ENCODE measurements at places on chromosomes 13 and 19.

DNA sequence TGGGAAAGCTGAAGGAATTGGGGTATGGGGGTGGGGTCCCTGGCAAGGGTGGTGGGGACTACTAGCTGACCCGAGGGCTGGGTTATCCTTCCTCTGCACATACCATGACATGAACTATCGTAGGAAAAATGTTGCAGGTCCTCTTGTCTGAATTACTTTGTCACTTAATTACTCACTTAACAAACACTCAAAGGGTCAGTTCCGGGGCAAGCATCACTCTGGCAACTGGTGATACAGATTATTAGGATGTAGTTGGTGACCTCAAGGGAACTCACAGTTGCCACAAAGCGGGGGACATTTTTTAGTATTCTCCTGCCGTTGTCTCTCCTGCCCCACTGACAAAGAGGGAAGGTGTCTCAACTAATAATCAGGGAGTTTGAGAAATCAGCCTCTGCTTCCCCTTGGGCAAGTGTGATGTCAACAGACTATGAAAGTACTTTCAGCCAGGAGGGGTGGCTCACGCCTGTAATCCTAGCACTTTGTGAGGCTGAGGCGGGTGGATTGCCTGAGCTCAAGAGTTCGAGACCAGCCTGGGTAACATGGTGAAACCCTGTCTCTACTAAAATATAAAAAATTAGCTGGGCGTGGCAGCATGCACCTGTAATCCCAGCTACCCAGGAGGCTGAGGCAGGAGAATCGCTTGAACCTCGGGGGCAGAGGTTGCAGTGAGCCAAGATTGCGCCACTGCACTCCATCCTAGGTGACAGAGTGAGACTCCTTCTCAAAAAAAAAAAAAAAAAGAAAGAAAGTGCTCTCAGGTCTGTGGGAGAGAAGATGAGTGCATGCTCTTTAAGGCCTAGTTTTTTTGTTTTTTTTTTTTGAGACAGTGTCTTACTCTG is 10.3 kb downstream of the DNAJB1 start:
- DNase-seq: peak; percentile 71

DNA sequence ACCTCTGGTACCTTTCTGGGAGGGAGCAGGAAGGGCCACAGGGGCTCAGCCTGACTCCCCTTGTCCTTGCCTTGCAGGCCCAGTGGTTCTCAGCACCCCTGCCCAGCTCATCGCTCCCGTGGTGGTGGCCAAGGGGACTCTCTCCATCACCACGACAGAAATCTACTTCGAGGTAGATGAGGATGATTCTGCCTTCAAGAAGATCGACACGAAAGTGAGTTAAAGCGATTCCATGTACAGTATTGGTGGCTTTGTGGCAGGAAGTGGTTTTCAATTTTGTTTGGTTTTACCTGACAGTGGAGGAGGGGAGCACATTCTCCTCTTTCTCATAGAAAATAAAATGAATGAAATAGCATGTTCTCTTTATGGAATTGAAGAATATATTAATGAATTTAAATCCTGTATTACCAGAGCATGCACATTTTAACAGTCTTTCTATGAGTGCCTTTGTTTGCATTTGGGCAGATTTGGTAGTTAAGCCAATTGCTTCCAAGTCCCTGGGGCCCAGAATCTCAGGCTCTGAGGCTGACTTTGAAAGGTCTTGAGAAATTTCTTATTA is 4.1 kb downstream of the MAB21L1 start:
- no peak for DNase-seq

DNA sequence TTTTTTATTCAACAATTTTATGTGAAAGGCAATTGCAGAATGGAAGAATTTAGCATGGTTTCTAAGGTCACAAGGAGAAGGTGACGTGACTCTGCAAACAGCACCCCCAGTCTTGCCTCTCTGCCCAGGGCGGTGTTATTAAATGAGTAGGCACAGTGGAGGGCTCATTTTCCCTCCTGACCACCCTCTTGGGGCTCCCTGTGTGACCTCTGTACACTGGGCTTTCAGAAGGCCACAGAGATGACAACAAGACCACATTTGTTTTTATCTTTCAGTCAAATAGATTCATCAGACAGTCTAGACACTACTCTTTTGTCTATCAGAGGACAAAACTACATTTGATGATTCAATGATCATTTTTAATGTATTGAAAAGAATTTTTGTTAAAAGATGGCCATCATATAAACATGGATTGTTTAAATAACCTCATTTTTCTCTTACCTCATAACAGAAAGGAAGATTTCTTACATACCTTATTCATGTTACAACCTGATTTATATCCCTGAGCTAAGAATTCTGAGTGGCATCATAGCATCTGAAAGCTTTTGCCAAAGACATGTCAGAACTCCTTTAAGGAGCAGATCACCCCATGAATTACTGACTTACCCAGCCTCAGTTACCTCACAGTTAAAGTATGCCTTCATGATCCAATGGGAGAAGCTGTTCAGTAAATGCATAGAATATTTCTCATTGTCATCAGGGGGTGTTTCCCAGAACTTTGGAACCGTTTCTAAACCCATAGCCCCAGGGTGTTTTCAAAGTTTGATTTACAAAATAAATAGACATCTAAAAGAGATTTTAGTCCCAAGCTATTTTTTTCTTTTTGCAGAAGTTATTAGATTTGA is 184.0 kb upstream of the RFC3 start:
- DNase-seq: peak; percentile 35

DNA sequence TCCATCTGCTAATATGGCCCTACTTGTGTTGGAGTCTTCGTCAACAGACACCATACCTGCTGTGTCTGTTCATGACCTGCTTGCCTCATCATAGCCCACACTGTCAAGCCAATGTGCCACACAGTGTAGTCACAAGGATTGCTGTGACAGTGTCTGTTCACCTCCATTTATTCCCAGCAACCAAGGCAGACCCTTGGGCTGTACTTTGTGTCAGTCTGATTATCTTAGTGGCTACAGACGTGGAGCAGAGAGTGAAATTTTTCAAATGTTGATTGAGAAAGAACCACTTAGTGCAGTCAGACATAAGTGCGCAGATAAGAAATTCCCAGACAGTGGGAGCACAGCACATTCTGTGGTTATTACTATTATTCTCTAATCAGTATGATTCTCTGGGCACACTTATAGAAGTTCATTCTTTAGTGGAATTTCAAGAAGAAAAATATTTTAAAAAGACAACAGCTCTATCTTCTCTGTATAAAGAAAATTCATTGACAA is 184.6 kb downstream of the GPC6 start:
- no peak for DNase-seq

GRCh38 chr13:46698910-46699460 is 98.0 kb downstream of the ESD start:
- DNase-seq: peak; percentile 10

DNA sequence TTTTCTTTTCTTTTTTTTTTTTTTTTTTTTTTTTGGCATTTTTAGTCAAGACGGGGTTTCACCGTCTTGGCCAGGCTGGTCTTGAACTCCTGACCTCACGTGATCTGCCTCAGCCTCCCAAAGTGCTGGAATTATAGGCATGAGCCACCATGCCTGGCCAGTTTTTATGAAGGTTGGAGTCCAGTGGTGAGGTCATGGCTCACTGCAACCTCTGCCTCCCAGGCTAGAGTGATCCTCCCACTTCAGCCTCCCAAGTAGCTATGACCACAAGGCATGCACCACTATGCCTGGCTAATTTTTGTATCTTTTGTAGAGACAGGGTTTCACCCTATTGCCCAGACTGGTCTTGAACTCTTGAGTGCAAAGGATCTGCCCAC is 4.2 kb downstream of the SNRPA start:
- DNase-seq: no peak

- DNase-seq: peak; percentile 93
These were observed 73.7 kb upstream of the IPO5 start for GRCh38 chr13:97879646-97880310.
